ENCODE measurements at places on chromosomes 5 and 9. TPM values are rescaled to one million over a fixed set of nuclear protein-coding genes. Genes with fewer than 3 reads are reported as not detected.

GRCh38 chr5:71922584-71923106, 184.6 kb upstream of the MAP1B start:
- H3K27me3 ChIP-seq, result no peaks in the 10 kb centered on the region
- peak; percentile 79 for DNase-seq
- H3K27ac ChIP-seq, result peak overlapping the region; percentile 67
- H3K4me1 ChIP-seq, result peaks cover 22% of the 10 kb centered on the region

PALM2AKAP2 gene
- total RNA-seq, result 1.2 TPM

DNA sequence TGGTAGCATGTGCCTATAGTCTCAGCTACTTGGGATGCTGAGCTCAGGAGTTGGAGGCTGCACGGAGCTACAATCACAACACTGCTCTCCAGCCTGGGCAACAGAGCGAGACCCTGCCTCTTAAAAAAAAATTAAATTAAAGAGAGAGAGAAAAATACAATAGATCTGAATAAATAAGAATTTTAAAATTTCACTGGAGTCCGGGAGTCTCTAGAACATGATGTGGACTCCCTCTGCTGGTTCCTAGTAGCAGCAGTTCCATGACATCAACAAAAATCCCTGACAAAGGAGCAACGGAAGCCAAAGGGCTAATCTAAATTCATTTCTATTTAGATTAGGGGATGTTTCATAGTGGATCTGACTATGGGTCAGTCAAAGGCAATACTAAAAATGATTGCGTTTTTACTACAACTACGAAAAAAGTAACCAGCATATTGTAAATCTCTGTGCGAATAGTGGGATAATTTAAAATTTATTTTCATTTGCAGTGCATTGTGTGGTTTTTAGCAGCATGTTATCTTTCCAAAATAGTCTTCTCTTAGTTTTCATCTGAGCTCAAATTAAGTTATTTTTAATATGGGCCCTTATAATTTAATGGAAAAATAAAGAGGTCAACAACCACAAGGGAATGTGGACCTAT, 6.7 kb downstream of the INIP start:
- DNase-seq, result peak; percentile 27
- H3K27me3 ChIP-seq, result no peaks in the 10 kb centered on the region
- no peak overlapping the region for H3K4me3 ChIP-seq
- H3K27ac ChIP-seq, result no peak overlapping the region

GRCh38 chr9:21744320-21744719, 58.1 kb upstream of the MTAP start:
- H3K4me3 ChIP-seq, result no peak overlapping the region
- H3K36me3 ChIP-seq, result no peaks in the 10 kb centered on the region
- no peak for DNase-seq
- no peak overlapping the region for H3K27ac ChIP-seq
- peaks cover 19% of the 10 kb centered on the region for H3K4me1 ChIP-seq

DNA sequence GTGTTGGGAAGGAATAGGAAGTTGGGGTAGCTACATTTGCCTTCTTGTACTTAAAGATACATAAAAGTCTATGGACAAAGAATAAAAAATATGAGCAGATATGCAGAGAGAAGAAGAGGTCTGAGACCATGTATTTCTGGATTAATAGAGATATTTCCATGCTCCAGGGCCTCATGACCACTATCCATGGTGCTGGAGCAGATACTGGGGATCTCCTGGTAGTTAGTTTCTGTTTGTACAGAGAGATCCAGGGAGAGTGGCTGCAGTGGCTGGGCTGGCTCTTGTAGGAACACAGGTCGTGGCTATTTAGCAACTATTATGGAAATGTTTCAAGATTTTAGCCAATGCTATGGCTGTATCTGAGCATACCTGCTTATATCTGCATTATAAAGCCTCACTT, 184.2 kb upstream of the TMEM161B start:
- no peak overlapping the region for H3K4me3 ChIP-seq
- no peaks in the 10 kb centered on the region for H3K27me3 ChIP-seq
- H3K27ac ChIP-seq, result no peak overlapping the region
- DNase-seq, result peak; percentile 34
- no peaks in the 10 kb centered on the region for H3K4me1 ChIP-seq

DNA sequence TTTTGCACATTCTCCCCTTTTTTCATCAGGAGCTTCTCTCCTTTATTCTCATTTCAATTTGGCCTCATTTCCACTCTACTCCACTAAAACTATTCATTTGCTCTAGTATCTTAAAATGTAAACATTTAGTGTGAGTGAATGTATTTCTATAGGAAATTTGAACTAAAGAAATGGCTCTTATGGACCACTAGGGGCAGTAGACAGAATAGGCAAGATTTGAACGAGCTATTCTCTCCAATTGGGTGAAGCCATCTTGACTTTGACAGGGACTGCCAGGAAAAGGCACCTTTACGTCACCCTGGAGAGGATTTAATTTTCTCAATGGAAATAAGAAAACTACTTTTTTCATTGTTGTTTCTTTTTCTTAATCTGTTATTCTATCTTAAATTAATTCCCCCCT, 666.3 kb downstream of the DNAH5 start:
- no peak overlapping the region for H3K4me3 ChIP-seq
- no peaks in the 10 kb centered on the region for H3K36me3 ChIP-seq
- H3K4me1 ChIP-seq, result no peaks in the 10 kb centered on the region
- H3K27ac ChIP-seq, result no peak overlapping the region

DNA sequence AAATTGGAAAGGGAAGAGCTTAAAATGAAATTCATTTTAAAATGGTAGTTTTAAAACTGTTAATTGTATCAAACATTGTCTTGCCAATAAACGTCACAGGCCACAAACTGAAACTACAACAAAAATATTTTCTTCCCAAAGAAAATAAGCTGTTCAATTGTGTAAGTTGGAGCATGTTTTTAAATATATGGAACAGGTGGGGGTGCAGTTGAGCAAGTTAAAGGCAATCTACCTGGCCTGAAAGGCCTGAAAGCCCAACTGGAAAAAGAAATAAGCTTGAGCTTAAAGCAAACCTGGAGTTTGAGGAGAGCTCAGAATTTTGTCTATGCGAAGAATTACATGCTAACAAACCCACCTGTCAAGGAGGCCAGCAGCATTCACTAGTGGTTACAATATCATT, 439.5 kb downstream of the ACTL7B start:
- peak; percentile 57 for DNase-seq
- peak overlapping the region; percentile 61 for H3K27ac ChIP-seq
- H3K4me1 ChIP-seq, result peaks cover 5% of the 10 kb centered on the region
- H3K36me3 ChIP-seq, result no peaks in the 10 kb centered on the region
- H3K4me3 ChIP-seq, result no peak overlapping the region

DNA sequence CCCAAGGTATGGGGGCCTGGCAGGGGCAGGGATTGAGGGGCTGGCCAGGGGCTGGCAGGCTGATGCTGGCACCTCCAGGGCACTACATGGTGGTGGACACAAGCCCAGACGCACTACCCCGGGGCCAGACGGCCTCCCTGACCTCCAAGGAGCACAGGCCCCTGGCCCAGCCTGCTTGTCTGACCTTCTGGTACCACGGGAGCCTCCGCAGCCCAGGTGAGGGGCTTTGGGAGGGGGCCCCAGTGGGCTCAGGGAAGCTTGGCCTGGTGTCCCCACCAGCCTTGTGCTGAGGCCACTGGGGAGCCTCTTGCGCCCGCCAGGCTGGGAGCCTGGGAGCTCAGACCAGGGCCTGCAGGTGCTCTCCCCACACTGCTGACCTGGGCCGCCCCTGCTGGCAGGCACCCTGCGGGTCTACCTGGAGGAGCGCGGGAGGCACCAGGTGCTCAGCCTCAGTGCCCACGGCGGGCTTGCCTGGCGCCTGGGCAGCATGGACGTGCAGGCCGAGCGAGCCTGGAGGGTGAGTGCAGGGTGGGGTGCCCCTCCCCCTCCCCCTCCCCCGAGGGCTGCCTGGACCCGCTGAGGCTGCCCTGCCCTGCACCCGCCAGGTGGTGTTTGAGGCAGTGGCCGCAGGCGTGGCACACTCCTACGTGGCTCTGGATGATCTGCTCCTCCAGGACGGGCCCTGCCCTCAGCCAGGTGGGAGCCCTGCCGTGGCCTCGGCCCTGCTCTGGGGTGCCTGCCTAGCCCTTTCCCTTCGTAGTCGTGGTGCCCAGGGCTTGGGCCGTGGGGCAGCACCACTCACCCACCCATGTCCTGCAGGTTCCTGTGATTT, 5.7 kb downstream of the MAMDC4 start:
- H3K4me3 ChIP-seq, result no peak overlapping the region
- H3K4me1 ChIP-seq, result no peaks in the 10 kb centered on the region
- no peak for DNase-seq
- no peak overlapping the region for H3K27ac ChIP-seq
- peaks cover 1% of the 10 kb centered on the region for H3K36me3 ChIP-seq

- no peaks in the 10 kb centered on the region for H3K4me1 ChIP-seq
- no peak overlapping the region for H3K27ac ChIP-seq
- H3K27me3 ChIP-seq, result no peaks in the 10 kb centered on the region
- H3K36me3 ChIP-seq, result no peaks in the 10 kb centered on the region
- H3K4me3 ChIP-seq, result no peak overlapping the region
Observed at GRCh38 chr9:15369238-15369637, 53.4 kb upstream of the SNAPC3 start.

GRCh38 chr9:131333771-131334628, 44.5 kb downstream of the PLPP7 start:
- H3K4me3 ChIP-seq, result no peak overlapping the region
- no peak for DNase-seq
- no peaks in the 10 kb centered on the region for H3K27me3 ChIP-seq
- H3K36me3 ChIP-seq, result no peaks in the 10 kb centered on the region
- no peak overlapping the region for H3K27ac ChIP-seq

DNA sequence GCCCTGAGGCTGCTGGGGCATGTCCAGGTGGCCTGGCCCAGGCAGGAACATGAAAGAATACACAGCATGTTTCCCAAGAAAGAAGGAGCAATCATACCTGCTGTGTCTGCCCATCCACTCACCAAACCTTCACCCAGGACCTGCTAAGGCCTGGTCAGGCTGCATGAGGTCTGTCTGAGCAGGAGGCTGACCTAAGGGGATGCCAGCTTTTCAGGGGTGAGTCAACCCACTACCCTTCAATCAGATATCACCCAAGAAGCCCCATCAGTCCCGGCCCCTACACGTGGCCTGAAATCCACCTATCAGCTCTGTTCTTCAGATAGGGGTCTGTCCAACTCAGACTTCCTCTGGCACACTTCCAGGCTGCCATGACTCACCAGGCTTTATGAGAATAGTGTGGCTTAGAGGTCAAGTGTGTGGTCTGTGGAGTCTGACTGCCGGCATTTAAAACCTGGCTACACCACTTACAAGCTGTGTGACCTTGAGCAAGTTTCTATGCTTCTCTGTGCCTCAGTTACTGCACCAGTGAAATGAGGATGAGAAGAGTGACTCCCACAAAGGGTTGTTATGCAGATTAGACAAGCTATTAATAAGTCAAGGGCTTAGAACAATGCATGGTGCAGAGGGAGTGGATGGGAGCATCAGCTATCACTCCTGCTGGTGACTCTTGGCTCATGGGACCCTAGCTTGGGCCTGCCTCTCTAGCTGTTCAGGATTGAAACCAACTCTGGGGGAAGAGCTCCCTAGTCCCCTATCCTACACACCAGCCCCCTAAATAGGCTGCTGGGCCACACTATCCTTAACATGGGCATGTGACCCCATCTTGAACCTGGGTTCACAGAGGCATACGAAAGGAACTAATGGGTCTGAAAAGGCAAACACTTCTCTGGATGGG, 130.3 kb downstream of the PAX5 start:
- peak; percentile 88 for DNase-seq
- H3K4me1 ChIP-seq, result peaks cover 10% of the 10 kb centered on the region
- H3K4me3 ChIP-seq, result no peak overlapping the region
- H3K36me3 ChIP-seq, result no peaks in the 10 kb centered on the region
- no peak overlapping the region for H3K27ac ChIP-seq

- no peak overlapping the region for H3K4me3 ChIP-seq
- H3K36me3 ChIP-seq, result no peaks in the 10 kb centered on the region
- peak; percentile 61 for DNase-seq
- no peak overlapping the region for H3K27ac ChIP-seq
- no peaks in the 10 kb centered on the region for H3K27me3 ChIP-seq
Observed at GRCh38 chr9:18463991-18464390, 10.0 kb upstream of the ADAMTSL1 start.

CYLC2 gene
- not detected for total RNA-seq

GRCh38 chr5:41983284-41983683, 58.2 kb downstream of the FBXO4 start:
- H3K36me3 ChIP-seq, result no peaks in the 10 kb centered on the region
- DNase-seq, result no peak
- no peak overlapping the region for H3K27ac ChIP-seq
- H3K4me3 ChIP-seq, result no peak overlapping the region

- H3K4me1 ChIP-seq, result no peaks in the 10 kb centered on the region
- no peak overlapping the region for H3K27ac ChIP-seq
- H3K4me3 ChIP-seq, result no peak overlapping the region
- DNase-seq, result no peak
- H3K27me3 ChIP-seq, result no peaks in the 10 kb centered on the region
Observed at GRCh38 chr9:18703151-18703900, 229.4 kb downstream of the ADAMTSL1 start.

GRCh38 chr9:106964822-106965525, 102.0 kb downstream of the ZNF462 start:
- peak overlapping the region; percentile 49 for H3K4me3 ChIP-seq
- H3K27ac ChIP-seq, result peak overlapping the region; percentile 93
- H3K4me1 ChIP-seq, result peaks cover 55% of the 10 kb centered on the region
- H3K36me3 ChIP-seq, result peaks cover 34% of the 10 kb centered on the region
- H3K27me3 ChIP-seq, result no peaks in the 10 kb centered on the region

GRCh38 chr9:91416096-91416712, 7.4 kb downstream of the NFIL3 start:
- no peaks in the 10 kb centered on the region for H3K27me3 ChIP-seq
- peak; percentile 57 for DNase-seq
- H3K36me3 ChIP-seq, result no peaks in the 10 kb centered on the region
- H3K4me3 ChIP-seq, result no peak overlapping the region

GRCh38 chr5:2524620-2525019, 226.9 kb downstream of the IRX2 start:
- peaks cover 23% of the 10 kb centered on the region for H3K27me3 ChIP-seq
- no peak for DNase-seq
- no peak overlapping the region for H3K4me3 ChIP-seq

GDNF gene
- not detected for total RNA-seq

DNA sequence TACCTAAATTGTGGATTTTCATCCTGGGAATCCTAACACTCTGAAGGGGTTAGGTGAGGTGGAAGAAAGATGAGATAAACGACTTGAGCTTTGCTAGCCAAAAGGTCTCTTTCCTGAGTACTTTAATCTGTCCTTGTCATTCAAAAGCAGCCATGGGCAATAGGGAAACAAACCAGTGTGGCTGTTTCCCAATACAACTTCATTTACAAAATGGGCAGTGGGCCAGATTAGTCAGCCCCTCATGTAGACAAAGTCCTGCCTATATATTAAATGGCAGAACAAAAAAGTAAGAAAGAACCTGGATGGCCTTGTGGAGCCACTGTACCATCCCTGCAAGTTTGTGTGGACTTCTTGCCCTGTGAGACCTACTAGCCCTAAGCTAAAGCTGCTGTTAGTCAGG, 51.0 kb upstream of the NFIL3 start:
- H3K27ac ChIP-seq, result no peak overlapping the region
- no peaks in the 10 kb centered on the region for H3K4me1 ChIP-seq
- no peaks in the 10 kb centered on the region for H3K27me3 ChIP-seq
- DNase-seq, result peak; percentile 47
- H3K36me3 ChIP-seq, result no peaks in the 10 kb centered on the region
